ENCODE measurements at places on chromosomes 3 and 15.

GRCh38 chr3:28495301-28495700 is 146.7 kb upstream of the AZI2 start:
- no peak for DNase-seq

GRCh38 chr3:71064291-71064955 is 519.1 kb downstream of the FOXP1 start:
- DNase-seq = peak; percentile 46

- no peak for DNase-seq
Measured at GRCh38 chr3:60954048-60954447, 297.2 kb downstream of the FHIT start.

DNA sequence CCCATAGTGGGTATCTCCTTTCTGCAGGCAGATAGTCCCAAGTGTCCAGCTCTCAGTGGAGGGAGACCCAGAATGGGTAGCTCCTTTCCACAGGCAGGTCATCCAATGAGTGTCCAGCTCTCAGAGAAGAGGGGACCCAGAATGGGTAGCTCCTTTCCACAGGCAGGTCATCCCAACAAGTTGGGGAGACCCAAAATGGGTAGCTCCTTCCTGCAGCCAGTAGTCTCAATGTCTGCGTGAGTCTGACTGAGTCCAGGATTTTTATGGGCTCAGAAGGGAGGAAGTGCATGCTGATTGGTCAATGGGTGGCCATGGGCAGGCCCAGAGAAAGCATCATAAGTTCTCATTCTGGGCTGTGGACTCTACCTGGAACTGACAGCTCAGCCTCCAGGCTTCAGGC is 150.7 kb upstream of the P2RY1 start:
- DNase-seq = no peak

- no peak for DNase-seq
Measured at GRCh38 chr3:70108072-70108471, 108.5 kb downstream of the SAMMSON start.

GRCh38 chr3:279325-279724 is 82.8 kb downstream of the CHL1 start:
- no peak for DNase-seq

- DNase-seq = no peak
Measured at GRCh38 chr15:68399096-68400065, 32.6 kb downstream of the ITGA11 start.

- no peak for DNase-seq
Measured at GRCh38 chr15:84597296-84597695, 3.5 kb upstream of the ZSCAN2 start.

- DNase-seq = no peak
Measured at GRCh38 chr3:113002037-113002436, 11.3 kb downstream of the GTPBP8 start.

DNA sequence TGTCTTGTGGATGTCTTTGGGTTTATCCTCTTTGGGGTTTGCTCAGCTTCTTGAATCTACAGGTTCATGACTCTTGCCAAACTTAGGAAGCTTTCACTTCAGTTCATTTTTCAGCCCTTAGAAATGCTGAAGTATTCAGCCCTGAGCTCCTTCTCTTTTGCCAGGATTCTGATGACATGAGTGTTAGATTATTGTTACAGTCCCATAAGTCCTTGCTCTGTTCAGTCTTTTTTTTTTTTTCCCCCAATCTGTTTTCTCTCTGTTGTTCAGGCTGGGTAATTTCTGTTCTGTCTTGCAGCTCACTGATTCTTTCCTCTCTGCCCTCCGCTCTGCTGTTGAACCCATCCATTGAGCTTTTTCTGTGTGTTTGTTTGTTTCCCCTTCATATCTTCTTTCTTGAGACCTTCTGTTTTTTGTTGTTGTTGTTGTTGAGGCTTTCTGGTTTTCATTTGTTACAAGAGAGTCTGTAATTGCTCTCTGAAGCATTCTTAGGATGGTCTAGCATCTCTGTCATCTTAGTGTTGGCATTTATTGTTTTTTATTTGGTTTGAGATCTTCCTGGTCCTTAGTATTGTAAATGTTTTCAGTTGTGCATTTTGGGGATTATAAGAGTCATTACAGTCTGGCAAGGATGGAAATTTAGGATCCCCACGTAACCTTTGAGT is 18.4 kb downstream of the LRCH3 start:
- no peak for DNase-seq

DNA sequence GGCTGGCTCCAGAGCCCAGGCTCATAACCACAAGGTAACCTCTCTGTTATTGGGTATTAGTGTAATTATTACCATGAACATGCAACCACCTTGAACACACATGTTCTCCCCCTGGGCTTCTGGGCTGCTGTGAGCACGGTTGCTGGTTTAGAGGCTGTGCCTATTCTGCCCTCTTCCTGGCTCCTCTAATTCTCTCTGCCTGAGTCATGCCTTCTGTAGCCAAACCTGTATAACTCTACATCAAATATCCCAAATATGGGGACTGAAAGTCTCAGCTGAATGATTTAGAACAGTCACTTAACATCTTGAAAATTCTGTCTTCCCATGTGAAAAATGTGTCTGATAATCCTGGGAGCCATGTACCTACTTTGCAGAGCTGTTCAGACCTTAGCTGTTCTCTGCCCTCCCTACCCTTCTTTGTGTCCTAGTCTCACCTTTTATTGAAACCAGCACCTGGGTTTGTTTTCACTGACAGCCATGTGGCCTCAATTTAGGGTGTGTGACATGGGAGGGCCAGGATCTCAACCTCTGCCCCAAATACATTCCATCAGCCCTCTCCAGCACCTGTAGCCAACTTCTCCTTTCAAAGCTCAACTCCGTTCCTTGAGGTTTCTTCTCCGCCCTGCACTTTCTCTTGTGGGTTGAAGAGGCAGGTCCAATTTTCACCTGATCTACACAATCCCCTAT is 60.7 kb downstream of the PDZRN3 start:
- no peak for DNase-seq

- no peak for DNase-seq
Measured at GRCh38 chr15:51803965-51804364, 25.5 kb upstream of the TMOD3 start.

DNA sequence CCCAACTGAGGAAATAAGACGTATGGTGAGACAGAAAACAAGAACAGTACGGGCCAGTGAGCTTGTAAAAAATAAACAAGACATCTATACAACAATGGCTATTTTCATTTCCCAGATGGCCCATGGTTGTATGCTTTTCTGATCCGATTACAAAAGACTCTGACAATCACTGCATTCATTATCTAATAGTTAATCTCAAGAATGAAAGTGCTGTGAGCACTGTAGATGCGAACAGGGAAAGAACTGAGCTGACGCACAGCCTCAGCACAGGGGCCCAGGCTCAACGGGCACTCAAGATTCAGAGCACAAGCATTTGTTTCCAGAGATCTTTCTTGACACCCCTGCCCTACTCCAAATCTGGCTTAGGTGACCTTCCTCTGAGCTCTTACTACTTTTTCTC is 6.9 kb downstream of the MTMR10 start:
- no peak for DNase-seq

DNA sequence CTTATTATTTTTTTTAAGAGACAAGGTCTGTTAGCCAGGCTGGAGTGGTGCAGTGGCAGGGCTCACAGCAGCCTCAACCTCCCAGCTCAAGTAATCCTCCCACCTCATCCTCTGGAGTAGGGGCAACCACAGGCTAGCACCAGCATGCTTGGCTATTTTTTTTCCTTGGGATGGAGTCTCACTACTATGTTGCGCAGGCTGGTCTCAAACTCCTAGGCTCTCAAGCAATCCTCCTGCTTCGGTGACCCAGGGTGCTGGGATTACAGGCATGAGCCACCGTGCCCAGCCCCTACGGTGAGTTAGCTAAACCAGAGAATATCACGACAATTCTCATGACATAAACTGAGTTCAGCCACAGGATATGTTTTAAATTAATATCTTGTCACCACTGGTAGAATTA is 2.0 kb downstream of the DCUN1D1 start:
- DNase-seq = no peak

- DNase-seq = no peak
Measured at GRCh38 chr15:55823699-55824340, 80.9 kb upstream of the PRTG start.

Data from progenitor cell of endocrine pancreas (in vitro differentiated cells).